ENCODE measurements at places on chromosomes 12 and 14.
A peak's percentile ranks its signal among the peaks of the same experiment; 100 is the strongest.

DNA sequence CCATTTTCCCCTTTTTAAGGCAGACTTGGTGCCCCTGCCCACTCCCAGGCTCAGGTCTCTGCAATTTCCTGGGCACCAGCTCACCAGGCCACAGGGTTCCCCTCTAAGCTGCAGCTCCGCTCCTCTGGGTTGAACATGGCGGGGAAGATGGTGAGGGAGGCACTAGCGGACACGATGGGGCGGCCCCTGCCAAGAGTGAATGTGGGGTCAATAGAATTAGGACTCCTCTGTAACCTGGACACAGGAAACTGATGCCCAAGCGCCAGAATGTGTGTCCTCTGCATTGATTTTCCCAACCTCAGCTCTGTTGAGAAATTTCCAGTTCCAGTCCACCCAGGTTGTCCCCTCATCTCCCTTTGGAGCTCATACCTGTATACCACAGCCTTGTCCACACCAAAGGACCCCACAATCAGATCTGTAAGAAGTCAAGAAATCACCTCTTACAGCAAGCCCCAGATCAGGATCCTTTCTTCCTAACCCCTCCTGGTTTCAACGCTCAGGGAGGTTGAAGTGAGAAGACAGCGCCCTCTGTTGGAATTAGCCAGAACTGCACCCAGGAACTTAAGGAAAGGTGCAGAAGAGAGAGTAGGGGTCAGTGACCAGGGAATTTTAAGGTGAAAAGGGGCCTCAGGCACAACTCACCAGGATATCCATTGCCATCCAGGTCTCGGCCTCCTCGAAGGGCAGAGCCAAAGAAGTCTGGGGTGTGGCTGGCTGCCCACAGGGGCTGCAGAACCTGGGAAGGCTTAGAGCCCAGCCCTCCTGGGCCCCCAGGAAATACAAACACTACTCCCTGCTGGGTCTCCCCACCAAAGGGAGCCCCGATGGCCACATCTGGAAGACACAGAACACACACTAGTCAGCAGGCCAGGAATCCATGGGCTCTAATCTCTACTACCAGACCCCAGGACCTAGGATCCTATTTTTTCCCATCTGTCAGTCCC is 14.7 kb downstream of the ITGA5 start:
- DNase-seq, result peak; percentile 8

- no peak for DNase-seq
Observed at GRCh38 chr12:31234955-31235867, 90.7 kb downstream of the SINHCAF start.

DNA sequence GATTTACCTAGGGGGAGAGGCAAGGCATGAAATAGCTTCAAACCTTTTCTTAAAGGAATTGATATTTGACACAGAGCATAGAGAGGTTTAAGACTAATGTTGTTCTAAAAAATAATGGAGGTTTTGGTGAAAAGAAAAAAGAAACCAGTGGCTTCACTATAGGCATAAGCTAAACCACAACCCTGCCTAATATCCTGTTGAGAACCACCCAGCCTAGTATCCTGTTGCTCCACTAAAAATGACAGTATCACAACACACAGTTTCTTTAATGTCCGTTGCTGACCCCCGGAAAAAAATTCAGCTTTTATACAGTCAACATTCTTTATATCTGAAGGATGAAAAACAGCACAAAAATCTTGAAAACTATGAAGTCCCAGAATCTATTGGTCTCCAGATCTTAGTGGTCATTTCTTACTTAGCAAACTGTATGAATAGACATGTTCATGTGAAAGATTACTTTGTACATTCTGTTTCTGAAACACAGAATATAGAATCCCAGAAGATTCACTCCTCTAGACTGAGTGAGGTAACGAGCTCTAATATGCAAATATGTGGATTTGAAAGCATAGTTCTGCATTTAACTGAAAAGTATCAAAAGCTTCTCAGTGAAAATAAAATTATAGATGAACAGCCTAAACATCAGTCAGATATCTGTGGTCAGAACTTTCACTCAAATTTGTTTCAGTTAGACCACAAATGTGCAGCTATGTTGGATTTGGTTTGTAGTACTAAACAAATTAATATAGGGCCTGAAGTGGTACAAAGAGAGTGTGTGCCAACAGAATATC is 40.5 kb downstream of the GALC start:
- DNase-seq, result no peak

DNA sequence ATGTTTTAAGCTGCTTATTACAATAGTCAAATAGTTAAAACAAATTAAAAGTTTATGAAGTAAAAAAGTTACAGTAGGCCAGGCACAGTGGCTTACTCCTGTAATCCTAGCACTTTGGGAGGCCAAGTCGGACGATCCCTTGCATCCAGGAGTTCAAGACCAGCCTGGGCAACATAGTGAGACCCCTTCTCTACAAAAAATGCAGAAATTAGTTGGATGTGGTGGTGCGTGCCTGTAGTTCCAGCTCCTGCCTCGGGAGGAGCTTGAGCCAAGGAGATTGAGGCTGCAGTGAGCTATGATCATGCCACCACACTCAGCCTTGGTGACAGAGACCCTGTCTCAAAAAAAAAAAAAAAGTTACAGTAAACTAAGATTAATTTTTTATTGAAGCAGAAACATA is 142.6 kb downstream of the MIPOL1 start:
- DNase-seq, result no peak
